ENCODE measurements at places on chromosomes 2 and 18.

DNA sequence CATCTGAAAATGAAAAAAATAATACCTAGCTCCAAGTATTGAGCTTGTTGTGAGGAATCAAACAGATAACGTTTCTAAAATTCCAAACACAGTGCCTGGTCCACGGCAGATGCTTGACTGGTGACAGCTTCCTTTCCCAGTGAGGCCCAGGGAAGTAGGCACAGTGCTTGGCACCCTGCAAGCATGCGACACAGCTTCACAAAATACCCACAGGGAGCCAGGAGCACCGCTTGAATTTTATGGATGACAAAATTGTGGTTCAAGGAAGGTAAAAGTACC lies 205.1 kb upstream of the TNP1 start:
- DNase-seq: no peak

- no peak for DNase-seq
These were observed 234.6 kb downstream of the HAUS1 start for GRCh38 chr18:46338766-46339165.

GRCh38 chr2:138086576-138086975 lies 122.3 kb downstream of the HNMT start:
- DNase-seq: no peak

- DNase-seq: no peak
These were observed 608 bp upstream of the VPS4B start for GRCh38 chr18:63422864-63423304.

- no peak for DNase-seq
These were observed 9.4 kb upstream of the CD302 start for GRCh38 chr2:159807183-159808031.
